Stimulated activated CD4-positive, alpha-beta T cell treated with anti-CD3 and anti-CD28 coated beads, Interleukin-4, amount 100 ng/mL, for 4 hours (primary cell): ENCODE measurements at places on chromosomes 7 and 10.

DNA sequence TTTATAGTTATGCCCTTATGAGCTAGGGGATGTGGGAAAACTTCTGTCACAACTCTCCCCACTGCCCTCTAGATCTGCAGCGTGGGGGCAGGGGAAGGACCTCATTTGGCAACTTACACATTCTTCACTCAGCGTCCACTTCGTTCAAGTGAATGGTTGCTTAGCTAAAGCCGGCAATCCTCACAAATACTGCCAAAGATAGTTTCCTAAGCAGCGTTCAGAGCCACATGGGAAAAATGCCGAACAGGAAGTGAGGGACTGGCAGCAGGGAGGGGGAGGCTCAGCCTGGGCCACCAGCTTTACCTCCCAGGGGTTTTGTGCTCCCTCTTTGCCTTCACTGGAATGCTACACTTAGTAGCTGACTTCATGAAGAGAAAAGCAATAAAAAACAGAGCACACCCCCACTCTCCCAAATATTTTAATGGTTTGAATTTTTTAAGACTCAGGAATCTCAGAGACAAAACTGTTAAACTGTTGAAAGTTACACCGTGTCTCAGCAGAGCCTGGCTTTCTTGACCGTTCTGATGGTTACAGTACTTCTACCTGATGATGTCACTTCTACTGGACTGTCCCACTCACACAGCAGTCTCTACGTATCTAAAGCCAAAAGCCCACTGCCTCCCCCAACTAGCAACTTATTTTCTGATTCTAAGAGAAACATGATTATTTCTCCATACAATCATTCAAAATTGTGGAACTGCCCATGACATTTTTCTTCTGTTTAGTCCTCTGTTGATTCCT lies 10.4 kb downstream of the GRM3 start:
- DNase-seq: no peak

DNA sequence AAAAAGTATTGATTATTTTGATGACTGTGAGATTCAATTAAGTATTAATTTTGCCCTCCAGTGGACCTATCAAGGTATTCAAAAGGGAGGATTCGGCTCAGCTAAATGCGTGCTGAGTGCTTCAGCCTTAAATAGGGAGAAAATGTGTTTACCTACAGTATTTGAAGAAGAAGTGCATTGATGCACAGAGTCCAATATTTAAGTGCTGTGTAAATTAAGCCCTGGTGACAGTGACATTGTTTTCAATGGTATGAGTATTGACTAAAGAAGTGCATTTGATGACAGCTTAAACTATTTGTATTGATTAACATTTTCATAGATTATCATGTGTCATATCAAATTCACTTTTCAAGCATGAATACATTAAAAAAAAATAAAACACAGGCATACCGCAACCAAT lies 106.6 kb downstream of the POU6F2 start:
- DNase-seq: no peak

GRCh38 chr7:105887569-105888189 lies 11.3 kb upstream of the ATXN7L1 start:
- DNase-seq: no peak

DNA sequence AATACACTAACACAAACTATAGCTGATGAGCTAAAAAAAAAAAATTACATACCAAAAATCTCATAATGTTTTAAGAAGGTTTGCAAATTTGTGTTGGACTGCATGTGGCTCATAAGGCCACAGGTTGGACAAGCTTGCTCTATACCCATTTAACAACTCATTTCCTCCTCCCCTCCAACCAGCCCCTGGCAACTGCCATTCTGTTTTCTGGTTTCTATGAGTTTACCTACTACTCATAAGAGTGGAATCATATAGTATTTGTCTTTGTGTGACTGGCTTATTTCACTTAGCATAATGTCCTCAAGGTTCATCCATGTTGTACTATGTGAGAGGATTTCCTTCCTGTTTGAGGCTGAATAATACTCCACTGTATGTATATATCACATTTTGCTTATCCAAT lies 100.4 kb upstream of the ARHGAP21 start:
- no peak for DNase-seq

- no peak for DNase-seq
These were observed 2.7 kb upstream of the FAM20C start for GRCh38 chr7:189719-190118.

DNA sequence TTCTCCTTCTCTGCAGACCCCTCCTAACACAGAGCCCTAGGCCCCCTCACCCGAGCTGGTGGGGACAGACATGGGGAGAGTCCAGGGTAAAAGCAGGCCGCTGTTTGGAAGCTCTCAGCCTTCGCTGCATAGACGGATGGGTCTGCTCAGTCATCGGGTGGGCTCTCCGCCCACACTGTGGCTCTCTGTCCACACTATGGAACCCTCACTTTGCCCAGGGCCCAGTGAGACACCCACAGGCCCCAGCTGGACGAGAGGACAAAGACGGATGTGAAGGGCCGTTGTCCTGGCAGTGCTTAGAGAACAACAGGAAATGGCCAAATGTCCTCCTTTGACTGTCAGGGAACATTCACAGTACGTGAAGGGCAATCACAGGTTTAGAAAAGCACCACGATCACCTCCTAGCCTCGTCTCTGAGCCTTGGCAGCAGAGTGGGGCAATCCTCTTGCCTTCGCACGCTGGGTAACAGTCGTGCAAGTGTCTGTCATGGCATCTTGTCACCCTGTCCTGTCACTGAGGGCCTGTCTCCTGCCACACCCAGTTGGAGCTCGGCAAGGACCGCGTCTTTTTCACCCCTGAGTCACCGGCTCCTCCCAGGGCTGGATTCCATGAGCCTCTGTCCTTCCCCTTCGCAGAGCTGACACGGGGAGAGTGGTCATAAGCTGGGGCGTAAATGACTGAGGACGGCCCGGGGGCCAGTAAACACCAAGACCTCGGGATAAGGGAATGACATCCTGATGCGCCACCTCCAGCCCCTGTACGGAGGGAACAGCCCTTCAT lies 80.6 kb downstream of the PRKAG2 start:
- no peak for DNase-seq
